ENCODE measurements at places on chromosomes 1 and 21.

- DNase-seq = no peak
These were observed 1.0 kb downstream of the RAB7B start for GRCh38 chr1:206002160-206002559.

- no peak for DNase-seq
These were observed 44.9 kb downstream of the TRAF5 start for GRCh38 chr1:211371406-211372105.

- peak; percentile 49 for DNase-seq
These were observed 7.0 kb downstream of the LRRC71 start for GRCh38 chr1:156927215-156928042.

GRCh38 chr1:95309031-95309471 is 75.0 kb downstream of the RWDD3 start:
- DNase-seq = no peak

DNA sequence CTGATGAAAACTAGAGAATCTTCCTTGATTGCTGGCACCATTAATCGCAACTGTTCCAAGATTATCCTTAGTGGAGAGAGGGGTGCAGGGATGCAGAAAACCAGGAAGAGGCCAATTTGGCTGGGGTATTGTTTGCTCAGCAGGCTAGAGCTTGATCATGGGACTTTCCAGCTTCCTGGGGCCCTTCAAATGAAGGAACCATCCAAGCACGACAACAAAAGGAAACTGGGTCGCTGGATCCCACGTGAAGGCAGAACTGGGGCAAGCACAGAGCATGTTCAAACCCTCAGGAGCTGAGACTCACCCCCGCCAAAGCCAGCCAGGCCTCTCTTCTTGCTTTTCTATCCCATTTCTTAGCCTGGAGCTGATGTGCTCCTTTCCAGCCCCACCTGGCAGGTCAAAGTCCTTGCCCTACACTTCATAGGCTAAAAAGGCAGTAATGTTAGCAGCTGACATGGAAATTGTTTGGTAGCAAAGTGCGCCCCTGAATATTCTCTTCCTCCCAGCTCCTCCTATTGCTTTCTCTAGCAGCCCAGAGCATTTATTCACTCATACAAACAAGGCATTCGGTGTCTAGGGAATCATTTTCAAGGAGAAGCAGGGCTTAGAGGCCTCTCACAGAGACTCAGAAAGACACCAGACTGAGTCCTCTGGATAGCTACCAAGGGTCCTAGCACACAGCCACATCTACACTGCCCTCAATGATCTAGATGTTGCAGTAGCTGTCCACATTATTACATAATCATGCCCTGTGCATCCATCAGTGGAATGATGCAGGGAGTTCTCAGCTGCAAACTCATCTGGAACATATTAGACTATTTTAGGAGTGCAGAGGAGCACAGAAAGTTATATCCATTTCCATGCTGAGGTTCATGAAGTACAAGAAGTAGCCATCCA is 11.5 kb downstream of the KCNA2 start:
- DNase-seq = no peak

- DNase-seq = no peak
These were observed 118.2 kb downstream of the ODF2L start for GRCh38 chr1:86277936-86278335.
